ENCODE measurements at places on chromosomes 3 and 15.

DNA sequence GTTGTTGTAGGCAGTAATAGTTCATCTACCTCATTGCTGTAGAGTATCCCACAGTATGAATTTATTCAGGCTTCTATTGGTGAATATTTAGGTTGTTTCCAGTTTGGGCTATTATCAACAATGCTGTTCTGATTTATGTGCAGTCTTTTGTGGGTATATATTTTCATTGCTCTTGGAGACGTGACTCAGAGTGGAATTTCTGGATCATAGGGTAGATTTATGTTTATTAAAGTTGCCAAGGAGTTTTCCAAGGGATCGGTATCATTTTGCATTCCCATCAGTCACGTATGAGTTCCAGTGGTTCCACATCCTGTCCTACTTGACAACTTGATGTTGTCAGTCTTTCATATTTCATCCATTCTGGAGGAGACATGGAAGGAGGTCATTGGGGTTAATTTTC lies 8.4 kb upstream of the HRH1 start:
- DNase-seq, result no peak

- no peak for DNase-seq
These were observed 97.8 kb downstream of the SQOR start for GRCh38 chr15:45732662-45733061.

GRCh38 chr3:69367586-69367985 lies 18.3 kb downstream of the FRMD4B start:
- DNase-seq, result no peak

DNA sequence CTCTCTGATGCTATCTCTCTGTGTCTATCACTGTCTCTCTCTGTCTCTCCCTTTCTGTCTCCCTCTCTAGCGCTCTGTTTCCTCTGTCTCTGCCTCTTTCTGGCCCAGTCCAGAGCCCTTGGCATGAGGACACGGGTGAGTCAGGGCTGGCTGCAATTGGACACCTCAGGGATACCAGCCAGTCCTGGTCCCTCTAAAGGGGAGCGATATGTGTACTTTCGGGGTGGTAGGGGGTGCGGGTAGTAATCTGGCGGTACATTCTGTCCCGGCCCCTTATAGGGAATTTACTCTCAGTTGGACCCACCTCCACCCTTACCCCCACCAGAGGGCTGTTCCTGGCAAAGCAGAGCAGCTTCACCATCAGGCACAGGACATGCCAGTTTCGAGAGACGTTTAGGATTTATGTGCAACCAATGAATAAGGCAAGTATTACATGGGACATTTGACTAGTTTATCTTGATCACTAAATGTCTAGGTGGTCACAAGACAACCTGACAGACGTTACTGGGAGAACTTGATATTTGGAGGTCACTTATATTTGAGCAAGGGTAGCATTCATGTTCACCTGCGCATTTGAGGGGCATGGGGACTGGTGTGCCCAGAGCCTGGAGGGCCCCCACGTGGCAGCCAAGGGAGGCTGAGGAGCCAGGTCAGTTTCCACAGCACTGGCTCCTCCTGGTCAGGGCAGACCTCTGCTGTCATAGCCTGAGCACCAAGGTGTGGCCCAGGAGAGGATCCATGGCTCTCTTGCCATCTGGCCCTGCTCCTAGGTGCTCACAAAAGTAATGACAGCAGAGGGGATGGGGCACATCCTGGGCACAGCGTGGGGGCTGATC lies 256.1 kb downstream of the PLCL2 start:
- no peak for DNase-seq

- no peak for DNase-seq
These were observed 26.0 kb downstream of the SLC6A6 start for GRCh38 chr3:14428087-14429033.

DNA sequence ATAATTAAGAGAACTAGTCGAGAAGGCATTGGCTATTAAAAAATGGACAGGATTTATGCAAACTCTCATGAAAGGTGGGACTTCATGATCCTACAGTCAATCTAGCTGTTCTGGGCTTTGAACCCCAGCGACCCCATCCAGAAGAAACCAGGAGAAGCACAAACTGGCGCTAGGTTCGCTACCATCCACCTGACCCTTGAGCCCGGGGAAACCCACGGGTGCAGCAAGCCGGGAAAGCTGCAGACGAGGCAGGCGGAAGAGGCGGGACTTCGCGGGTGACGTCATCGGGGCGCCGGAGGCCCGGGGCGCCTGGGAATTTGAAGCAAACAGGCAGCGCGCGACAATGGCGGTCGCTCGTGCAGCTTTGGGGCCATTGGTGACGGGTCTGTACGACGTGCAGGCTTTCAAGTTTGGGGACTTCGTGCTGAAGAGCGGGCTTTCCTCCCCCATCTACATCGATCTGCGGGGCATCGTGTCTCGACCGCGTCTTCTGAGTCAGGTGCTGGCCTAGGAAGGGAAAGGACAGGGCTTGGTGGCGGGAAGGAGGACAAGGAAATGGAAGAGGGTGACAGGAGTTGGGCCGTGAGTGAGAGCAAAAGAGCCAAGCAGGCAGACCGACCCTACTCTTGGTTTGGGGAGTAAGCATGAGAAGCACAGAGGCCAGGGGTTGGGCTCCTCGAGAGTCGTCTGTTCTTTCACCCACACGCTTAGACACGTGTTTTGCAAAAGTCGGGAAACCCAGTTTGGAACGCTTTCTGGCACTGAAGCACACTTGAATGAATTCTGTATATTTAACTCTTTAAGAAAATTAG lies at the start of gene UMPS:
TSS of gene UMPS (plus strand) at position 324 of the 812 bp plus-strand sequence. CDS start at position 344, 20 bp downstream.
- peak; percentile 81 for DNase-seq

- no peak for DNase-seq
These were observed 46.0 kb downstream of the FSIP1 start for GRCh38 chr15:39736412-39737195.

GRCh38 chr3:143831994-143832393 lies 16.3 kb downstream of the SLC9A9 start:
- no peak for DNase-seq
